ENCODE measurements at places on chromosomes 1 and 21.

GRCh38 chr1:97989094-97989680, 68.4 kb upstream of the DPYD start:
- DNase-seq = peak; percentile 12

GRCh38 chr1:96515430-96515829, 206.2 kb upstream of the PTBP2 start:
- no peak for DNase-seq

GRCh38 chr1:20358761-20359263, 68.1 kb downstream of the VWA5B1 start:
- DNase-seq = no peak

DNA sequence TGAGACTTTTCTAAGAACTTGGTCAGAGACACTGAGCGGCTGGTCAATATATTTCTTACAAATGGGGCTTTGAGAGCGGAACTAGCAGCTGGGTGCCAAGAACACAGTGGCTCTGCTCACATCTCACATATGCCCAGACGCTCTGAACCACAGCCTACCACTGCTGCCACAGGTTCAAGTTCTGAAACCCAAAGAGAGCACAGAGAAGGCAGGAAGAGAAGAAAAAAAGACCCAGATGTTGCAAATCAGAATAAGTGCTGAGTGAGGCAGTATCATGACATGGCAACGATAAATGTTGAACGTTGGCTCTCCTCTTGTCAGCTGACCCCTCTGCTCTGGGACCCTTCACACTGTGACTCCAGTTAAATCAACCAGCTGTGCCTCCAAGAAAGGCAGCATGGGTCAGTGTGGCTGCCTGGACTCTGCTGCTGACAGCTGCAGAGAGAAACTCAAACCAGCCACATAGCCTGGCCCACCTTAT, 26.4 kb downstream of the HIVEP3 start:
- DNase-seq = no peak

DNA sequence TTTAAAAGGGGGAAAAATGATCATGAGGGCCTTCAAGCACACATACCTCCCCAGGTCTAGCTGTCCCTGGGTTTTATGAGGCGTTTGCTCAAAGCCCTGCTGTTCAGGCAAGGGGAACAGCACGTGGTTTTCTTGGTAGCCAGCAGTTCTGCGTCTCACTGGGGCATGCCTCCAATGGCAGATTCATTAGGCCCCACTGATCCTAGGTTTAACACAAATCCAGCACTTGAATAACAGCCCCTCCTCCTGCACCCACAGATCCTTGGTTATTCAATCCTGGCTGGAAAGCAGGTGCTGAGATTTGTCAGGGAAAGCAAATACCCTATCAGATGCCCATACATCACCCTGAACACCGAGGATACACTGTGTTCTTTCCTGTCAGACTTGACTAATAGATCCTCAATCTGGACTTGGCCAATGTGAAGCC, 106.4 kb downstream of the ZC3H11B start:
- DNase-seq = no peak

DNA sequence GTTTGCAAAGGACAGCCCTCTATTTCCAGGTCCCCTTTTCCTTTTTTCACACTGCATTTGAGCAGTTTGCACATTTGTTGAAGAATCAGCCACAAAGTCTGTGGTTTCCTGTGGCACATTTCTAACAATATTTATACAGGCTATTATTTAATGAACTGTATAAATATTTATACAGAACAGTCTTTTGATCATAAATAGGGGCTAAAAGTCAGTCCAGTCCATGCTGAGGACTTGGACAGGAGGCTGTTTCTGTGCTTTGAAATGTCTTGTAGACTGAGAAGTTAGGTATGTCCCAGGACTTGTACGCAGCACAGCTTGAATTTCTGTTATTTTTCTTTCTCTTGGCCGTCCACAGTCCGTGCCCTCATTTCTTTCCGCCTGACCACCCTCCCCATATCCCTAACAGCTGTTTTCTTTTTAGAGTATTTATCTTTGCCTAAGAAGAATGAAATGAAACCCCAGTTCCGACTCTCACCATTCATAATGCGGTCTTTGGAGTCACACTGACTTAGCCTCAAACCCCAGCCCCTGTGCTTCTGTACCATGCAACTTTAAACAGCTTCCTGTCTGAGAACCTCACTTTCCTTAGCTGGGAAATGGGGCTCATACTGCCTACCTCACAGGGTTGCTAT, 19.7 kb downstream of the FGGY start:
- peak; percentile 24 for DNase-seq

- peak; percentile 22 for DNase-seq
Observed at GRCh38 chr1:51417496-51418383, 87.4 kb upstream of the TTC39A start.

DNA sequence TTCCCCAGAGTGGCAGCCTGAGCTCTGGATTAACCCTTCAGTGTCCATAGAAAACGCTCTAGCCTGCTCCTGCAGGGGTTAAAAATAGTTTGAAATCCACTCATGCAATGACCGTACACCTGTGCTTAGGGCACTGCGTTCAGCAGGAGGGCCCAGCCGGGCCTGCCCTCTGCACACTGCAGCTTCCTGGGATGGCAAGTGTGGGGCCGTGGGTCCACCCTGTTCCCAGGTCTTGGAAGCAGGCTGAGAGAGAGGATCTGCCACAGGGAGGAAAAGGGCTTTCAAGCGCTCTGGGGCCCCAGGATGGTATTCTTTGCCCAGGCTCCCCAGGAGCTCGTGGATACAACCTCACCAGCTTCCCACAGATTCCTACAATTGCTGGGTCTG, 1.5 kb upstream of the S100B start:
- DNase-seq = no peak

GRCh38 chr1:153816283-153816889, 41.2 kb downstream of the SLC27A3 start:
- no peak for DNase-seq

- DNase-seq = peak; percentile 14
Observed at GRCh38 chr1:203354246-203354645, 3.3 kb upstream of the FMOD start.

GRCh38 chr1:208778417-208778816, 534.2 kb upstream of the PLXNA2 start:
- DNase-seq = no peak

DNA sequence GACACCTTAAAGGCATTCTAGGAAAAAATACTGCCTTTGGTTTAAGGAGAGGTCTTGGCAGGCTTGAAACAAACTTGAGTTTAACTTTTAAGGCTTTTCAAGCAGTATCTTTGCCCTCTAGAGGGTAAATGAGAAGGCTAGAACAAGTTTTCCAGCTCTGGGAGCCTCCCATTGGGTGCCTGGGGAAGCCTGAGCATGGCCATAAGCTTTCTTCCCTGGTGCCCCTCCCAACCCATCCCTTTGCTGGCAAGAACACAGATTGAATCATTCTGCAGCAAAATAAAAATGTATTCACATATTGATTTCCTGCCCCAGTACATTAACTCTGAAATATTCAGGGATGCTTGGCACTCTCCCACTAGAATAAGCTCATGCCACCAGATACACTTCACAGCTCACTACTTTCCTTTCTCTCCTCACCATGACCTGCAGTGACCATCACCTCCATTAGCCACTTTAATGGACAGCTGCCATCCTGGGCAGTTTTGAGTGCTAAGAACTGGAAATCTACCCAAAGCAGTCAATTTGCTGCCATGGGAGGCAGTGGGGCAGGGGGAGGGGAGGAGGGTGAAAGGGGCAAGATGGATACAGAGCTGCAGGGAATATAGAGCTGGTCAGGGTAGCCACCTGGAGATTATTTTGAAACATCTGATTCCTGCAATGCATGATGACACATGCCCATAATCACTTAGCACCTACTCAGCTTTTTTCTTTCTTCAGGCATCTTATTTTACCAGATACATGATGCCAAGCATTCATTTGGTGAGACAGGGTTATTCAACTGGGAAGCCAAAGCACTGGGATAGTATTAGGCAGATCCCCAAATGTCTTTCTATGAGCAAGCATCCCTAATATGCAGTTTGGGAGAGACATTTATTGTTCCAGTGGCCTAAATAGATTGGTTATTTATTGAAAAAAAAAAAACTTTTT, 140.6 kb downstream of the SYT2 start:
- DNase-seq = no peak
